ENCODE measurements at places on chromosomes 3 and 15. TPM values are rescaled to one million over a fixed set of nuclear protein-coding genes. Genes with fewer than 3 reads are reported as not detected.

DNA sequence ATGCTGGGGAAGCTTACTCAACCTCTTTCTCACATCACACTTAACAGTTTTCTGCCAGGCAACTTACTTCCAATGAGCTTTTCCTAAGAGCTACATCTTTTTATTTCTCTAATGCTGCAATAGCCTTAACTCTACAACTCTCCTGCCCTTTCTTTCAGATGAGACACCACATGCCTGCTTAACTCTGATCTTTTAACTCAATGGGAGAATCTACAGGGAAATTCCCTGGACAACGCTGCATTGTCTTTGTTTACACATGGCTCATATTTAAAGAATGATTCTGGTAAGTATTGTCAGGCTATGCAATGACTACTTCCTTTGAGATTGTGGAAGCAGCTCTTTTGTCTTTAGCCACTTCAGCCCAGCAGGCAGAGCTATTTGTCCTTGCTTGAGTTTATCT, 353.1 kb upstream of the BCHE start:
- no peak for DNase-seq

DNA sequence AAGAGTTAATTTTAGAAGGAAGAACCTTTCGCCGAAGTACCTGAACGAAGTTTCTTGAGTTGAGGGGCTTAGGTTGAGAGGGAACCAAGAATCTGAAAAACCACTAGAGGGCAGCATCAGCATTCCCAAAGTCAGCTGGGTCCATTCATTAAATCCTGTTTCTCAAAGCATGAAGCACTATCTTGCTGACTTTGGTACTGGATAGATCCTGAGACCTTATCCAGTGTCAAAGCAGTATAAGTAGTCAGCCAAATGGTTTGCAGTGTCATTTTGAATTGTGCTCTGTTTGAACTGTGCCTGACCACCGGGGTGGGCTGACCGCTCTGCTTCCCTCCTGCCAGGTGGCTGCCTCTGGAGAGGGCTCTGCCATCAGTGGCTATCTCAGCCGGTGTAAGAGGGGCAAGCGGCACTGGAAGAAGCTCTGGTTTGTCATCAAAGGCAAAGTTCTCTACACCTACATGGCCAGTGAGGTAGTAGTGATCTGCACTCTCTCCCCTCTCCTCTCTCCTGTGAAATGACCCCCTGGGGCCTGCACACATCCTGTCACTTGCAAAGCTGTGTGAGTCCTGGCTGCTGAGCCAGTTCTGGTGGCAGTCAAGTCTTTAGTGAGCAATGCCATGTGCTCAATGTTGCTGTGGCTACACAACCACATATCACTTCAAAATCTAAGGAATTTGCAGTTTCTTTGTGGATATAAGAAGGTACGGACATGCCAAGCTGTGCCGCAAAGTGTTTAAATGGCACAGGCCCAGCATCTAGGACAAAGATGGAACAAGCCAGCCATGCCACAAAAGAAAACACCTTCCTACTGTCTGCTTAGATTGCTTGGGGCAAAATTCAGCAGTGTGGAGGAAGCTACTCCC, 21.4 kb upstream of the NR2C2 start:
- DNase-seq, result peak; percentile 49

- DNase-seq, result no peak
Measured at GRCh38 chr3:170734043-170734734, 135.8 kb downstream of the RPL22L1 start.

DNA sequence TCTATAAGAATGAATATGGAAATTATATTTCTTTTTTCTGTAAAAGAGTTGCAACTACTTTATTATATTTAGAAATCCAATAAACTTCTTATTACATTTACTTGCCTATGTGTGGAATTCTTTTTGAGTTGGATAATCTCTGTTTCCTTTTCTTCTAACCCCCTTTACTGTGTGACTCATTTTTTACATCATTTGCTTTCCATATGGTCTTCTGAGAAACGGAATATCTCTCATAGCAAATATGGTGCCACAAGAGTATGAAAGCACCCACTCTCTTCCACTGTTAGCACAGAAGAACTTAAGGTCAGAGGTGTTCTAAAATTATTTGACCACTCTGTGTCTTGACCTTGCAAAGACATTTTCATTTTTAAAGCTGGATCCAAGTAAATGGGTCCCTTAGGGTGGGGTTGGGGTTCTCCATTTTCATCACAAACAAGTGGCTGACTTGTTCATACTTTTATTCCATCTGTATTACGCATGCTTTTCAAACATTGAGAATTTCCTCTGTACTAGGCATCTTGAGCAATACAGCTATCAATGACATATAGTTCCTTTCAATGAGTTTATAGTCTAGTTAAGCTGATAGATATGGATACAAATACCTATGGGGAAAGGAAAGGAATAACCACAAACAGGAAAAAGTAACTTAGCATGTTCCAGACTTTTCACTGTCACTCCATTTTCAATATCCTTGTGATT, 281.1 kb upstream of the TPRG1 start:
- no peak for DNase-seq

GRCh38 chr3:127074900-127075360, 92.0 kb downstream of the PLXNA1 start:
- peak; percentile 21 for DNase-seq

DNA sequence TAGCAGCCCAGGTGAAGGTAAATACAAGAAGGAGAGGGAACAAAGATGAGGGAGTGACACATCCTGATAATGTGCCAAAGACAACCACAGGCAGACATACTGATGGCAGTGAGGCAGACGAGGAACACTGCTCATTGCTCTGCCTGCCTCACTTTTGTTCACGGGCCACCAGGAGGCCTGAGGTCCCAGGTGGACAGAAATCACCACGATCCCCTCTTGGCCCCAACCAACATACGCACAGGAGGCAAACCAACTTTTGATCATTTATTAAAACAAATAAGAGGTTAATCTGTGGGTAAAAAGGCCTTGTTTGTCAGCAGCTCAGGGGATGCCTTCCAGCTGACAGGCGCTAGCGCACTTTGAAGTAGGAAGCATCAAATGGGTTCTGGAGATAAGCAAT, 4.2 kb downstream of the ALG1L2 start:
- DNase-seq, result no peak

GRCh38 chr3:155367506-155367905, 74.0 kb upstream of the STRIT1 start:
- no peak for DNase-seq

GRCh38 chr15:69472046-69472445, 19.4 kb downstream of the RPLP1 start:
- no peak for DNase-seq

- no peak for DNase-seq
Measured at GRCh38 chr3:58698246-58698645, 31.7 kb upstream of the FAM3D start.

GRCh38 chr15:71798641-71799040, 11.7 kb upstream of the NR2E3 start:
- no peak for DNase-seq

- DNase-seq, result no peak
Measured at GRCh38 chr3:197404754-197405153, 106.3 kb upstream of the DLG1 start.

SLCO2A1 gene
- not detected for total RNA-seq

CASR gene
- total RNA-seq, result not detected

NPAP1 gene
- not detected for total RNA-seq

TM4SF1 gene
- not detected for total RNA-seq

MESP2 gene
- total RNA-seq, result not detected

SLC24A5 gene
- total RNA-seq, result not detected

AADACL2 gene
- not detected for total RNA-seq

CD96 gene
- total RNA-seq, result 303 TPM

Data from activated CD8-positive, alpha-beta T cell treated with anti-CD3 and anti-CD28 coated beads, Interleukin-2, amount 10 ng/mL, durations not matched to agents 7 days and 5 days (primary cell).